ENCODE measurements at places on chromosomes 16 and 17.

DNA sequence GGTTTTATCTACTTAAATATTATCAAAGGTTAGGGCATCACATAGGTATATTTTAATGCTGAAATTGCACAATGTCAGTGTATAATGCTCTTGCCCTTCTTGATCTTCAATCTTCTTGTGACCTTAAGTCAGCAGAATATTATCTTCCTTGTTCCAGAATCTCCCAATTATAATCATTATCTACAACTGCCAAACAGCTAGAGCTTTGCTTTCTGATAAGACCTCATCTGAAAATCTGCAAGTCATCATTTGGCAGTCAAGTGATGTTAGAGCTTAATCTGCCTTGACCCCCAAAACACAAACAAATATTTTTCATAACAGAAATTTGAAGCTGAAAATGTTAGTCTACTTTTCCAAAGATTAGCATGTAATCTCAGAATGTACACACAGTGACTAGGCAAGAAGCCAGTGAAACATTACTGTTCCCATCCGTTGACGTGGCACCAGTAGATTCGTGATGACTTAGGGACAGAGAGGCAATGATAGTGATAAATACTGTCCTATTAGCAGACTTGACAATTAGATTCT, 19.8 kb downstream of the REXO5 start:
- DNase-seq: no peak

DNA sequence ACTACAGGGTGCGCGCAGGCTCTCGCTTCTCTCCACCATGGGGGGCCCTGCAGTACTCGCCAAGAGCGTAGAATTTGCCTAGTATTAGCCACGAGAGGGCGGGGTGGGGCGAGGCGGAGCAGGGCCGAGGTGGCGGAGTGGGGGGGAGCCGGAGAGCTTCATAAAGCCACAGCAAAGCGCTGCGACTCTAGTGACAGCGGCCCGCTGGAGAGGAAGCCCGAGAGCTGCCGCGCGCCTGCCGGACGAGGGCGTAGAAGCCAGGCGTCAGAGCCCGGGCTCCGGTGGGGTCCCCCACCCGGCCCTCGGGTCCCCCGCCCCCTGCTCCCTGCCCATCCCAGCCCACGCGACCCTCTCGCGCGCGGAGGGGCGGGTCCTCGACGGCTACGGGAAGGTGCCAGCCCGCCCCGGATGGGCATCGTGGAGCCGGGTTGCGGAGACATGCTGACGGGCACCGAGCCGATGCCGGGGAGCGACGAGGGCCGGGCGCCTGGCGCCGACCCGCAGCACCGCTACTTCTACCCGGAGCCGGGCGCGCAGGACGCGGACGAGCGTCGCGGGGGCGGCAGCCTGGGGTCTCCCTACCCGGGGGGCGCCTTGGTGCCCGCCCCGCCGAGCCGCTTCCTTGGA, at the start of gene TBX21:
Gene TBX21 (plus strand): TSS at position 190 of the 627 bp plus-strand sequence. CDS start 219 bp downstream, at position 409.
- DNase-seq: no peak

DNA sequence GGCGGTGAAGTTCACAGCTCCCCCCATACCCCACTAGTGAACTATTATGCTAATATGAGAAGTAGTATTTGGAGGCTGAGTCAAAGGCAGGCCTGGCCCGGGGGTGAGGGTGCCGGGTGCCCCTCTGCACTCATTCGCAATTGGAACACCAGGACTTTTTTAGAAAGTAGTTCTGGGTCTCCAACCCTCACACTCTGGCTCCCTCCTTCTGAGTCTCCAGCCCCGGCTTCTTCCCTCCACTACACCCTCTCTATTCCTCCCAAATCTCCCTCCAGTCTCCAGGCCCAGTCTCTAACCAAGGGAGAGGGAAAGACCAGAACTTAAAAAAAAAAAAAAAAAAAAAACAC, 11.3 kb upstream of the HOXB2 start:
- no peak for DNase-seq

- no peak for DNase-seq
Measured at GRCh38 chr17:80724775-80725266, 180.2 kb downstream of the RPTOR start.

DNA sequence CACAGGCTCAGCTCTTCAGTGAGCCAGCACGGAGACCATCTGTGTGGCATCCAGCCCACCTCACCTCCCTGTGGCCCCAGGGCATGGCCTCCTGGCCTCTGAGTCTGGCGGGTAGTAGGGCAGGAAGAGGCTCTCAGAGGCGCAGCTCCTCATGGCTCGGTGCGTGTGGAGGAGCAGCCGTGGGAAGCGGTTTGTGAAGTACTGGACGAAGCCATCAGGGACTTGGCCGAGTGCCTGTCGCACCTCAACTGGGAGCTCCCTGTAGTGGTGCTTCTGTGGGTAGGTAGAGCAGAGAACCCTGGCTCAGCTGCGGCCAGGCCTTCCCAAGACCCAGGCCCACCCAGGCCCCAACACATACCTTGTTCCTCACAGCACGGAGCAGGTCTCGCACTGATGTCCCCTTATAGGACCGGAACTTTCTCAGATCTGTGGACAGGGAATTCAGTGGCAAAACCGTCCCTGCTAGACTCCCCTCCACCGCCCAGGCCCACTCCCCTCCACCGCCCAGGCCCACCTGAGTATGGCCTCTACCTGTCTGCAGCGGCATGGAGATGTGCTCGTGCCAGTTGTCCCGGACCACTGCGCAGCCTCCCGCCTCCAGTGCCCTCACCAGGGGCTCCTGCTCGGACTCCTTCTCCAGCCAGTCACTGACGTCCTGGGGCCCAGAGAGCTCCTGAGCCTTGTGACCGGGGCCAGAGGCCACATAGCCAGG, 12.2 kb downstream of the PLK1 start:
- no peak for DNase-seq

- no peak for DNase-seq
Measured at GRCh38 chr17:48500435-48501426, 30.1 kb downstream of the HOXB1 start.

All from GOT3 (cell line).